ENCODE measurements at places on chromosomes 4 and X.
A peak's percentile ranks its signal among the peaks of the same experiment; 100 is the strongest.

DNA sequence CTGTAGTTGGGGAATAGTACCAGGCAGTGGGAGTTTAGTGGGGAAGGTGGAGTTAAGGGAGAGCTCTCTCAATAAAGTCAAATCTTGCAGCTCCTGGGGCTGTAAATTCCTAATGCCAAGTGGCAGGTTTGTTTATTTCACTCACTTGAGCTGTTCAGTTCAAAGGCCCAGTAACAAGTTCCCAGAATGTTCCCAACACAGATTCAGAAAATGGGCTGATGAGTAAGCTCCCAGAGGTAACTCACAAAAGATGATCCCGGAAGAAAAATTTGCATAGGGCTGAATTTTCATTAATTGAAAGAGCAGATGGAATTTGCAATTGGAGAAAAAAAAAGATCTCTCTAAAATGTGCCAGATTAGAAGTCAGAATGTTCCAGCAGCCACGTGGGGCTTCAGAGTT, 286.2 kb downstream of the EVC2 start:
- DNase-seq: no peak

GRCh38 chrX:72347366-72347765, 41.7 kb upstream of the CITED1 start:
- peak; percentile 44 for DNase-seq

DNA sequence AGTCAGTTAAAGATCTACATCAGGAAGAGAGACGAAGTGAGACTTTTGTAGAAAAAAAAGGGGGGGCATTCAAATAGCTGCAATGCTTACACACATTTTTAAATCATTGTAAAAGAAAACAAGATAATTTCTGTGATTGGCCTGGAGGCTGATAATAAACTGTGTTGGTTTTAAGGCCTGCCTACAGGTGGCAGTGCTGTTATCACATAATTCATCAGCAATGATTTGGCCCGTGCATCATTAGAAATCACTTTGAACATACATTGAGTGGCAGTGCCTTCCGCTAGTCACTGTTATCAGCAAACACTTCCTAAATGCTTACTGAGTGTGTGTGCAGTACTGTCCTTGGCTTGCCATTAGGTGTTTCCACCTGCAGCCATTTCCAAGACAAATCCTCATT, 831.9 kb downstream of the TRIML1 start:
- no peak for DNase-seq

DNA sequence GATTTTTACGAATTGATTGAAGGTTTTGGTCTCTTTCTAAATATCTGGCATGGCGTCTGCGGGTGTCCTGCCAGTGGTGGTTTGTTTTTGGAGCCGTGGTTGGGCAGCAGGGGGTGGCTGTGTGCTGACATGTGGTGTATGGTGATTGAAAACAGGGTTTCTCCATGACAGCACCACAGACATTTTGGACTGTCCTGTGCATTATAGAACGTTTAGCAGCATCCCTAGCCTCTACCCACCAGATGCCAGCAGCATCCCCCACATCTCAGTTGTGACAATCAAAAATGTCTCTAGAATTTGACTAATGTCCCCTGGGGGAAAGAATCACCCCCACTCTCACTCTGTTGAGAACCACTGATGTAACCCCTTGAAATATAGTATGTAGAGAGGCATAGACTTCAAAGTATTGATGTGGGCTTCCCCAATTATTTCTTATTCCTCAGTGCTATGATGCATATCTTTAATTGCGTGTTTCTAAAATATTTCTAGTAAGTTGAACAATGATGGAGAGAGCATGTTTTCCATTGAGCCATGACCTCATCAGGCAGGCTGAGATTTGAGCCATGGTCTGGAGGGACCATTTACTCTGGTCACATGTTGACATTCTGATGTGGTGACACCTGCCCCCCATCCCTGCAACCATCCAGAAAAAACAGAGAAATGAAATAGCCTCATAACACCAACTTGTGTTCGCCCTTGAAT, 77.4 kb upstream of the MID1 start:
- no peak for DNase-seq

GRCh38 chr4:88054229-88054628, 46.8 kb downstream of the PKD2 start:
- DNase-seq: no peak

- no peak for DNase-seq
Observed at GRCh38 chr4:55087009-55087912, 38.1 kb downstream of the KDR start.

Measured in cardiac septum (tissue), 1 donor.